Tibial nerve (tissue), 4 donors: ENCODE measurements at places on chromosomes 11 and 22. TPM values are rescaled to one million over a fixed set of nuclear protein-coding genes. Genes with fewer than 3 reads are reported as not detected.

The RRP7A gene
- 32.8 TPM for total RNA-seq

The DEFB131B gene
- total RNA-seq: not detected

The OR4D9 gene
- total RNA-seq: not detected

DNA sequence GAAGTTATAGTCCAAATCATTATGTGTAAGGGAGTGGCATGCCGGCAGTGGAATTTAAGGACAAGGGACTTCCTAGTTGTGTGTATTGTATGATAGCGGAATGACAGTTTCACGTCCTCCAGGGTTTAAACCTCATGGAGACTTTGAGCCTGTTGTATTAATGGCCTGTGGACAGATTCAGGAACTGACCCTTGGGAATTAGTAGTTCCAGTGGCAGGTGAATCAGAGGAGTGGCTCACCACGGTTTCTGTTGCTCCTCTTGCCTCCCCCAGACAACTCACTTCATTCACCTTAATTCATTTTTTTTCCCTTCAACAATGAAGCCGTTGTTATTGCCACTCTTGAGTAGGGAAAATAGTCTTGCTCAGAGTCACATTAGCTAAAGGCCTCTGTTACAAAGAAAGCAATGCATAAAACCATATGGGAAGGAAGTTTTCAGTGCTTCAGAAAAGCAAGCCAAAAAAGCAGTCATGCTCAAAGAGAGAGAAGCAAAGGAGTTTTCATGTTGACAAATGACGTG, 22.6 kb downstream of the AMOTL1 start:
- no peak for DNase-seq
- H3K36me3 ChIP-seq: no peaks in the 10 kb centered on the region
- H3K4me1 ChIP-seq: peaks cover 5% of the 10 kb centered on the region

- no peaks in the 10 kb centered on the region for H3K36me3 ChIP-seq
- peaks cover 18% of the 10 kb centered on the region for H3K4me1 ChIP-seq
- H3K27me3 ChIP-seq: no peaks in the 10 kb centered on the region
- peak overlapping the region; percentile 79 for H3K27ac ChIP-seq
- no peak for DNase-seq
Measured at GRCh38 chr22:28904211-28904896, 21.0 kb downstream of the ZNRF3 start.

GRCh38 chr22:30906411-30906810, 62.2 kb downstream of the MORC2 start:
- no peaks in the 10 kb centered on the region for H3K36me3 ChIP-seq
- no peak overlapping the region for H3K4me3 ChIP-seq
- no peaks in the 10 kb centered on the region for H3K27me3 ChIP-seq
- no peak for DNase-seq
- H3K27ac ChIP-seq: no peak overlapping the region

- H3K36me3 ChIP-seq: no peaks in the 10 kb centered on the region
- no peaks in the 10 kb centered on the region for H3K27me3 ChIP-seq
Measured at GRCh38 chr11:86802601-86803051, 2.3 kb downstream of the PRSS23 start.

GRCh38 chr11:66119348-66120133, 49.5 kb downstream of the PACS1 start:
- no peak overlapping the region for H3K27ac ChIP-seq
- H3K36me3 ChIP-seq: no peaks in the 10 kb centered on the region
- H3K4me3 ChIP-seq: no peak overlapping the region
- no peak for DNase-seq
- no peaks in the 10 kb centered on the region for H3K27me3 ChIP-seq
- H3K4me1 ChIP-seq: peaks cover 9% of the 10 kb centered on the region

GRCh38 chr22:25829808-25830777, 88.1 kb downstream of the MYO18B start:
- H3K27ac ChIP-seq: no peak overlapping the region
- no peaks in the 10 kb centered on the region for H3K4me1 ChIP-seq
- H3K36me3 ChIP-seq: no peaks in the 10 kb centered on the region
- no peaks in the 10 kb centered on the region for H3K27me3 ChIP-seq

- no peaks in the 10 kb centered on the region for H3K4me1 ChIP-seq
- H3K36me3 ChIP-seq: no peaks in the 10 kb centered on the region
- H3K27me3 ChIP-seq: no peaks in the 10 kb centered on the region
- no peak overlapping the region for H3K27ac ChIP-seq
- no peak overlapping the region for H3K4me3 ChIP-seq
Measured at GRCh38 chr11:121767433-121767832, 314.7 kb upstream of the SORL1-AS1 start.

GRCh38 chr11:97079244-97079643, 689.4 kb downstream of the JRKL start:
- H3K4me1 ChIP-seq: no peaks in the 10 kb centered on the region
- no peak overlapping the region for H3K4me3 ChIP-seq
- H3K27me3 ChIP-seq: no peaks in the 10 kb centered on the region
- DNase-seq: no peak
- H3K27ac ChIP-seq: no peak overlapping the region

DNA sequence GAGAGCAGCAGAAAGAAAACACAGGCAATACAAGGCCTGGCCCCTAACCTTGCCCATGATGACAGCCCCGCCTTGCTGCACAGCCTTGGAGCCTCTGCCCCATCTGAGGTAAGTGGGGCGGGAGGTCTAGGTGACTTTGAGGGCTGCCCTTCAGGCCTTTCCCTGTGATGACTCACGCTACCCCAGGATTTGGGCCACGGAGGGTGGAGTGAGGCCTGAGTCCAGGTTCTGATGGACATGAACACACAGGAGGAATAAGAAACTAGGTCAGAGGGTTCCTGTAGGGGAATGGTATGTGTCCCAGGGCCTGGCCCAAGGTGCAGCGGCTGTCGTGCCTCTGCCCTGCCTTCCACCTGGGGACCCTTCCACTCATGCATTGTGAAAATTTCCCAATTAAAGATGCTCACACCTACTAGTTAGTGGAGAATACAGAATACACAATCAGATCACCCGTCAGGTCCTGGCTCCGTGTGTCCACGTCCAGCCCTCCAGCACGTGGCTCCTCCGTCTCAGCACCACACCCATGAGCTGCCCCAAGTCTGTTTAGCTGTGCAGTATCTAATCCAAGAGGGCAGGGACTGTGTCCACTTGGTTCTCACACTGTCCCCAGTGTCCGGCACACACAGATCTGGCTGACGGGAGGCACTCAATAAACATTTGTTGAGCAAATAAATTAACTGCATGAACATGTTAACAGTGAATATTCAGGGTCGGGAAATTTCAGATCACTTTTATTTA, 111.0 kb downstream of the CHST1 start:
- no peak overlapping the region for H3K4me3 ChIP-seq
- H3K4me1 ChIP-seq: no peaks in the 10 kb centered on the region
- no peaks in the 10 kb centered on the region for H3K36me3 ChIP-seq
- H3K27ac ChIP-seq: no peak overlapping the region
- H3K27me3 ChIP-seq: no peaks in the 10 kb centered on the region
